ENCODE measurements at places on chromosomes 6 and 20.

- DNase-seq = no peak
Observed at GRCh38 chr6:159913375-159913774, 22.6 kb downstream of the MAS1 start.

- no peak for DNase-seq
Observed at GRCh38 chr6:16420715-16421461, 182.5 kb downstream of the GMPR start.

GRCh38 chr6:163603395-163603794 is 188.9 kb downstream of the QKI start:
- DNase-seq = no peak

DNA sequence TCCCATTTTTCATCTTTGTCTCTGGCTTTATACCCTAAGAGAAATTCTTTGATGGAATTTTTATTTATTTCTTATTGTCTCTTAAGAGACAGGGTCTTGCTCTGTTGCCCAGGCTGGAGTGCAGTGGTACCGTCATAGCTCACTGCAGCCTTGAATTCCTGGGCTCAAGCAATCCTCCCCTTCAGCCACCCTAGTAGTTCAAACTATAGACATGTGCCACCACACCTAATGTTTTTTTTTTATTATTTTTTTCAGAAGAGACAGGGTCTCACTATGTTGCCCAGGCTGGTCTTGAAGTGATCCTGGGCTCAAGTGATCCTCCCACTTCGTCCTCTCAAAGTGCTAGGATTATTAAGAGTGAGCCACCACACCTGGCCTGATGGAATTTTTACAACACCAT is 40.5 kb downstream of the FKBP5 start:
- DNase-seq = no peak

- no peak for DNase-seq
Observed at GRCh38 chr6:14681699-14682487, 564.0 kb upstream of the JARID2 start.

DNA sequence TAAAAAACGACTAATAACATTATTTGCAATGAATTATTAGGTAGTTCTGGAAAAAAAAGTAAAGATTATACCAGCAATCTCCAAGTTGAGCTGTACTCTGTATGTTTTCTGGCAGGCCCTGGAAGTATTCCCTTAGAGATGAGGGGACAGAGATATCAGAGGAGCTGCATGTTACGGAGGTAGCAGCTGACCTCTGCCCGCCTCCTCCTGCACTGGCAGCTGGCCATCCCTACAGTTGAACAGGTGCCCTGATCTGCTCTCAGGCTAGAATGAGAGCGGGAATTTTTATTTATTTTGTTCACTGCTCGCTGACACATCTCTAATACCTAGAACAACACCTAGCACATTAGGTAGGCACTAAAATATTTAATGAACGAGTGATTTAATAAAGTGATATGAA is 23.1 kb downstream of the FBXL4 start:
- no peak for DNase-seq

GRCh38 chr6:31143148-31143547 is 4.3 kb upstream of the PSORS1C2 start:
- DNase-seq = no peak

DNA sequence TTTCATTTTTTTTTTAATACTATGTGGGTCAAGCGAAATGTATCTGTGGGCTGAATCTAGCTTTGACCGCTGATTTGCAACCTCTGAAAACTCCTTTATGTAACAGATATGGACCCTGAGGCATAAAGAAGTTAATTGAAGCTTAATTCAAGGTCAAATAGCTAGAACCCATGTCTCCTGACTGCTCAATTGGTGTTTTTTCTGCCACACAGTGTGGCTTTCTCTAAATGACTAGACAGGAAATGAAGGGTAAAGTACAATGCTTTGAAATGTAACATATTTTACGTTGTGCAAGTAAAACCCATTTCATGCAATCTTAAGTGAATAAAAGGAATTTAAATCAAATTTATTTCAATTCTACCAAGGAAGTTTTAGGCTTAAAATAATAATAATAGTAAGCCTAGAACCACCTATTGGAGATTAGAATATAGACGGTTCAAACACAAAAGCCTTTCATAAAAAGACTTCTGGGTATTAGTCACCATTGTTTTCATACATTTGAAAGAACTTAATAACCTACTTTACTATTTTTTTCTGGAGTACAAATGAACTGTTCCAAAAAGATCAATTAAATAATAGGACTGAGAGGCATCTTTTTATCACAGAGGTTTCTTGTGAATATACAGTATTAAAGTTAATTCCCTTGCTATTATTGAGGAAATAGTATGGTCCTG is 279.8 kb downstream of the EPHA7 start:
- no peak for DNase-seq

DNA sequence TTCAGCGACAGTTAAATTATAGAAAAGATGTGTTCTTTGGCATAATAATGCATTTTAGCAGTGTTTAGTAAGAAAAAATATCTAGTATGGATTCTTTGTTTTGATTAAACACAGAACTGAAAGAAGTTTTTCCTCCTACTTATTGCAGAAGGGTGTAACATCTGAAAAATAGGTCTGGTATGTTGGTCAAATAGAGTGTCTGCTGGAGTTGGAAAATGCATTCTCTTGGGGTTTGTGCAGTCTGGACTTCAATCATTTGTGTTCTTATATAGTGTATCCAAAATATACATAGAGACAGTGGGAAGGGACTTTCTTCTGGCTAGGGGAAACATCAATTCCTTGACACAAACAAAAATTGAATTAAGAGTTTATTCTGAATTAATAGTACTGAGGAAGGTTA is 132.4 kb upstream of the MAN1A1 start:
- DNase-seq = no peak
